ENCODE measurements at places on chromosomes 2 and 18.

DNA sequence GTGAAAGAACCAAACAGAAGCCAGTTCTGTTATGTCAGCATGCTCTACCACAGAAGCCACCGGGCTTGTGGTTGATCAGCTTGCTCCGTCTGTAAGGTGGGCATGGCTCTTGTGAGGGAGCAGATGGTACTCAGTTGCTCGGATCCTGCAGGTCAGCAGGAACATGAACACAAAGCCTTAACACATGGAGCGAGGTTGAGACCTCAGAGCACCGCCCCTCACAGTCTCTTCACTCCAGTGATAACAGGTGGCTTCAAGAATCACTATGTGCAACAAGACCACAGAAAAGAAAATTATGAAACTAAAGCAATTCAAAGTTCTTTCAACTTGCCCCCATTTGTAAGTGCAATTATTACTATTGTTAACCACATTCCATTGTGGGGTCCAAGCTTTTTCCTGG, 72.1 kb downstream of the OSBPL6 start:
- DNase-seq: no peak

GRCh38 chr2:3040496-3041140, 337.0 kb downstream of the EIPR1 start:
- no peak for DNase-seq

DNA sequence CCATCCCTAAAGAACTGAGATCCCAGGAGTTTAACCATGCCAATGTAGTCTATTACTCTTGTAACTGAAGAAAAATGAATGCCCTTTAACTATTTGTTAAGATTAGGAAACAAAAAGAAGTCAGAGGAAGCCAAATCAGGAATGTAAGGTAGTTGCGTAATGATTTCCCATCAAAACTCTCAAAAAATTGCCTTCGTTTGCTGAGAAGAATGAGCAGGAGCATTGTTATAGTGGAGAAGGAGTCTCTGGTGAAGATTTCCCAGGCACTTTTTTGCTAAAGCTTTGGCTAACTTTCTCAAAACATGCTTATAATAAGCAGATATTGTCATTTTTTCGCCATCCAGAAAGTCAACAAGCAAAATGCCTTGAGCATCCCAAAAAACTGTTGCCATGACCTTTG, 224.0 kb upstream of the SIX2 start:
- DNase-seq: no peak

DNA sequence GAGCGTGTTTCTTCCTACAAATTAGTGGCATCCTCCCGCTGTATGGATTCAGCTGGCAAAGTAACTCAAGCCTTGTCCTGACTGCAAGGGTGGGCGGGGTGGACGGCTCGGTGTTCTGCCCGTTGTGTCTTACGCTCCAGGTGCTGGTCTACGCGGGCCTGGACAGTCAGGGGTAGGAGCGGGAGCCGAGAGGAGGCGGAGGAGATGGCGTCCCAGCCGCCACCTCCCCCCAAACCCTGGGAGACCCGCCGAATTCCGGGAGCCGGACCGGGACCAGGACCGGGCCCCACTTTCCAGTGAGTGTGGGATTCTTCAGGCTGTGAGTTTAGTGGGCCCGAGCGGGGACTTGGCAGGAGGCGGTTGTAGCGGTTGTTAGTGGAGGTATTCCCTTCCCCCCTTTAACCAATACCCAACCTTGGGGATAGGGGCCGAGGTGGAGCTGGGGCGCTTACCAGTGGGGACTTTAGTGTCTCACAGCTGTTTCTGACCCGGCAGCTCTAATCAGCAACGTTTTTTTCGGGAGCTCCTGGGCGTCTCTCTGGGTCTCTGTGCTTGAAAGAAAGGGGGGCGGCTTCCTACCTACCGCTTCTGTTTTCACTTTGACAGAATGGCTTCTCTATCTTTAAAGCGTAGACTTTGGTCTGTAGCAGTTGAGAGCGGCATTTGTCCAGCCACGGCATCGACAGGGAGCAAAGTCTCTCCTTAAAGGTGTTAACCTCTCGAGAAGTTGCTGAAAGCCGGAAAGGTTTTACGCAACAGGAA, at the start of the genes PEX13 and PUS10:
PEX13 (plus strand) TSS at position 165 of the 762 bp plus-strand sequence; CDS start at position 205, 40 bp downstream.
PUS10 (minus strand) TSS at position 700 of the 762 bp plus-strand sequence. CDS start 6,365 bp downstream, outside the sequence.
- DNase-seq: peak; percentile 47

GRCh38 chr18:65768120-65768778, 17.4 kb downstream of the CDH7 start:
- DNase-seq: no peak

DNA sequence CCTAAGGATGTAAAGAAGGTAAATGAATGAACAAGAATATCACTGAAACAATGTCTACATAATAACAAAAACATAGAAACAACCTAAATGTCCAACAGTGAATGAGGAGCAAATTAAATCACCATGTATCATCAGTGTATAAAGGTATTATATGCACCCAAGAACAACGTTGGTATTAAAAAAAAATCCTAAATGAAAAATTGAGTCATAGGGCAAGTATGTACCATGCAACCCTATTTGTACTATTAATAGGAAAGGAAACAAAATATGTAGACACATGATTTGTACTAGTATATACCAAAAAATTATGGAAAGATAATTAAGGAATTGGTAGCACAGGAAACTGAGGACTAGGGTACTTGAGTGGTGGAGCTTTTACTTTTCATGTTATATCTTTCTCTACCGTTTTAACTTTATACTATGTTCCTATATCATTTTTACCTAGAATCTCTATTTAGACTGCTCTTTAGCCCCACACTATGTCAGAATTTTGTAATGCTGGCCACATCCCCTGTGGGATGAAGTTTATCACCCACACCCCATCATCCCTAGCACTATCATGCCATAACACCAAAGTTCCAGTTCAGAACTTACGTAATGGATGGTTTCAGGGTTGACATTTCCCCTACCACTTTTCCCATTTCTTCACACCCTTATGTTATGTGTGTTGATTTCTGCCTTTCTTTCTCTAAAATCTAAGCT, 25.6 kb downstream of the IKZF2 start:
- DNase-seq: no peak

DNA sequence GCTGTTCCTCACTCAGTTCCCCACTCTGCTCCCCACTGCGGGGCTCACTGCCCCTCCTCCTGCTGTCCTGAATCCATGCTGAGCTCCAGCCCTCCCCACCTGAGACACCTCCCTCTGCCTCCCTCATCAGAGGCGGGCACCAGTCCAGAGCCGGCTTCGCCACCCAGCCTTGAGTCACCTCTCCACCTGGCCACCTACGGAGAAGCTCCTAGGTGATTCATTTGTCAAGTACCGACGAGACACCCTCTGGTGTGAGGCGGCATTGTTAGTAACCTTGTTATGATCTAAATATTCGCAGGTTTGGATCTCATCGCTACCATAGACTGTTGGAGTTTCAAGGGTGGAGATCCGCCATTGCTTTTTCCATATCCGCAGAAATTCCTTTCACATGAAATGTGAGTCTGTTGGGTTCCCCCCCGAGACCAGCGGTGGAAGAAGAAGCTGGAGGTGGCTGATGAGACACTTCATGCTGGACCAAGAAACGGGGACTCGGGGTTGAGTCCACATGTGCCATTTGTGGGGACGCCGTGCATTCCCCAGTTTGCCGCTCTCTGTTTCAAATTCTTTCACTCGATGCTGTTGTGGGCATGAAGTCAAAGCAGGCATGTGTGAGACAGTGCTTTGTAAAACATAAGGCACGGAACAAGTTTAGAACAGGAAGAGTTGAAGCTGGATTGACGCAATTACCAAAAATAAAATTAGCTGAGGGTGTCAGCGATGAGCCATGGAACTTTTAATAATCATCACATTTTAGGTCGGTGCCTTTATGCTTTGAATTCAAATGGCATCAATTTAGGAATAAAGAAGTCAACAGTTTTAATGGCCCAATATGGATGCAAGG, 259.8 kb upstream of the HDAC4 start:
- no peak for DNase-seq

DNA sequence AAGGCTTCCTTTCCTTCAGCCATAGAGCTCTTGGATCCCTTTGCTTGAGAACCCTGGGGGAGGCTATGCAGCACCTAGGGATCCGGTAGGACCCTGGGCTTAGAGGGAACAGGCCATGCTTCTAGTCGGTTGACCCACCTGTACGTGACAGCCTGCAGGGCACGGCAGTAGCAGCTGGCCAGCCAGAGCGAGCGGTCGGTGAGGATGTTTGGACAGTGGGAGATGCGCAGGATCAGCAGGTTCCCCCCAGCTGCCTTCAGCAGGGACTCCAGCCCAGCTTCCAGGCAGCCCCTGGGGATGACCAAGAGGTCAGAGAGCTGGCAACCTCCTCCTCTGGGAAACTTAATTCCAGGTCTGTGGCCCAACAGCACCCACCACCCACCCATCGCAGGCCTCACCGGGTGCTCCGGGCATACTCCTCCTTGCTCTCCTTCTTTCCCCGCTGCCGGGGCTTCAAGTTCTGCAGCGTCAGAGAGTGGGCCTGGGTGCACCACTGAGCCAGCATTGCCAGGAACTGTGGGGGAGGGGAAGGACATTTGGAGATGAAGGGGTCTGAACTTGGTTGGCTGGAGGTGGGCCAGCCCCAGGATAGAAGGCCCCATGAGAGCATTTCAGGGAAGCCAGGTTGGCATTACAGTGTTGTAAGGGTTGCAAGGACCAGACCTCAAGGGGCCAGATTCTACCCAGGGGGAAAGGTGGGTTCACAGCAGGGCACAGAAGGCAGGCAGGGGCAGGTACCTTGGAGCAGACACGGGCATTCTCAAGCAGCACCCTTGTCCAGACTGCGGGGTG, 20.5 kb downstream of the FBXO41 start:
- no peak for DNase-seq

GRCh38 chr2:39608263-39608575, 57.5 kb upstream of the TMEM178A start:
- no peak for DNase-seq

- DNase-seq: no peak
Observed at GRCh38 chr2:227480528-227480927, 8.6 kb downstream of the AGFG1 start.

- DNase-seq: no peak
Observed at GRCh38 chr2:235170536-235171521, 219.0 kb downstream of the SH3BP4 start.

- DNase-seq: no peak
Observed at GRCh38 chr2:20624884-20625485, 25.9 kb downstream of the HS1BP3 start.

DNA sequence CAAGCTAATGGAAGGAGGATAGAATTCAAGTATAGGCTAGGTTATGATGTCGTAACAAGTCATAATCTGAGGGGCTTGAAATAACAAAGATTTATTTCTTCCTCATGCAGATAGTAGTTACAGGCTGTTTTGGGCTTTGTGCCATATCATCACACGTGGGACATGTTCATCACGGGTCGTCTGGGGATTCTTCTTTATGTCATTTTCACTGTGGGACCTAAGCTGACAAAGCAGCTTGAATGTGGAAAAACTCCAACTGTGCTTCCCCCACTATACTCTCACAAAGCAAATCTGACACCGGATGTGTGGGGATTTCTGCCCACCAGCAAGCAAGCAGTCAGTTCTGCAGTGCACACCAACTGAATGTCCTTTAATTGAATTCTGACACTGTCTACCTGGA, 124.8 kb downstream of the LTBP1 start:
- no peak for DNase-seq

DNA sequence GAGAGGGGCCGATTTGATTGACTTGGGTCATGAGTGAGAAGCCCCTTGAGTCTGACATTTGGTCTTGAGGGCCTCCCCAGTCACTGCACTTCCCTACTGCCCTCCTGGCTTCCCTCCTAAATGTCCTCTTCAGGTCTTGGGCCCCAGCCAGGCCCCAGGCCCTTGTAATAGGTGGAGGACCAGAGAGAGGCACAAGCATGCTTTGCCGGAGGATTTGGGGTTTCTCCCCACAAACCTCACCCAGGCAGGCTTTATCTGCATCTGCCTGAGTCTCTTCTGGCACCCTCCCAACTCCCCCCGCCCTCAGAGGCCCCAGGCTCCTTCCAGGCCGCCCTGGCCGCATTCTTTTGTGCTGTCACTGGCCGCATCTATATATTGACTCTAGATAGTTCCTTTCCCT, 270.7 kb downstream of the HAUS1 start:
- DNase-seq: peak; percentile 13

DNA sequence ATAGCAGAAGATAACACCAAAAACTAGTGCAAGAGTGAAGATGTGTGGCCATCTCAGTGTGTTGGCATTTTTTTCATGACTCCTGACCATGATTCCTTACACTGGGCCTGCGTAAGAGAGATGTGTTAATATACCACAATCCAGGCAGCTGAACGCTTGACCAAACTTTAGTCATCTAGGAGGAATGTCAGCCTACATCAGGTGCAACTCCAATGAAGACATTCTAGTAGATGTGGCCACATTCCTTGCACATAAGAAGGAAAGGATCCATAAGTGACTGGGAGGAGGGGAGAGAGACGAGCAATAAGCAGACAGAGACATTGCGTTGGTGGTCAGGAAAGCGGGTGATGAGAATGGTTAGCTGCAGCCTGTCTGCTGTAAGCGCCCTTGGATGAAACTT, 42.6 kb downstream of the CYRIA start:
- DNase-seq: no peak

- DNase-seq: no peak
Observed at GRCh38 chr2:9992427-9993187, 41.1 kb downstream of the GRHL1 start.
